ENCODE measurements at places on chromosomes 7 and 10. TPM values are rescaled to one million over a fixed set of nuclear protein-coding genes. Genes with fewer than 3 reads are reported as not detected.

- DNase-seq: no peak
Observed at GRCh38 chr10:58517491-58518355, 5.1 kb downstream of the BICC1 start.

DNA sequence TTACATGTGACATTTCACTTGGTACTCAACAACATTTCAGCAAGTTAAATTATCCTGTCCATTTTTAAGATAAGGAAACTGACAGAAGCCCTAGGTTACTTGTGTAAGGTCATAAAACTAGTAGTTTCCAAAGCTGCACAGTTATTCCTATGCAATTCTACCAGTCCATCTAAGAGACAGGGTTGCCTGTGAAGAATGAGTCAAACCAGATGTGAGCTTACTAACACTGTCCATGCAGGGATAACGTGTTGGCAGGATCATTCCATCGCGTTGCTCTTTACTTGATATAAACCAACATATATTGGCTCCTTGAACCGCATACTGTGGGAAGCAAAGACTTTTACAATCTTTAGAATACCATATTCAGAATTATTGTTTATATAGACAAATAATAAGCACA, 280.9 kb upstream of the HGF start:
- no peak for DNase-seq

DNA sequence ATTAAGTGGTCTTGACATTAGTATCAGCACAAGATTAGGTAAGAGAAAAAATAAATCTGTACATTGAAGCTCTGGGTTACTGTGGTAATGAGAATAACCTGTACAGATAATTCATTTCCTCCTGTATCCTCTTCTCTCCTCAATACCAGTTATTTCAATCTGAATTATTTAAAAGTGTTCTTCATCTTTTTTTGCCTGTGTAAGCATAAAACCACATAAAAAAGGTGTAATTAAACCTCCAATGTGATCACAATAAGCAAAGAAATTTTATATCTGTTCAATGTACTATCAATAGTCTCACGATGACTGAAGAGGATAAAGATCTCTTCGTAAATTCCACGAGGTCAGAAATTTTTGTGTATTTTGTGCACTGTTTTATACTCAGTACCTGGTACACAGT, 1.2 kb upstream of the MYPN start:
- no peak for DNase-seq

DNA sequence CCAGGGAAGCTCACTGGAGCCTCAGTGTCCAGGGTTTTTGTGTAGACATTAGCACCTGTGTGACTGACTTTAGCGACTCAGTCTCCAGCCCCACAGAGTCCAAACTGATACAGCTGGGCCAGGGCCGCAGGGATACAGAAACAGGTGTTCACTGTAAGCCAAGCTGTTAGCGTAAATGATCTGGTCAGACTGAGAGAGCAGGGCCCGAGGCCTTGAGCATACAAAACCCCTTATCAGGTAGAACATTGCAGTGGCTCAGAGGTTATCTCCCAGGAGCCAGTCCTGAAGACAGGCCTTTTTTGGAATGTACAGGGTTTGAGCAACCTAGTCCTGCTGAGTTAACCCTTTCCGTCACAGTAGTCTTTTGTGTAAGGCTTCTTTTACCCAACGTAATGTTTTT, 25.0 kb downstream of the LHPP start:
- DNase-seq: no peak

DNA sequence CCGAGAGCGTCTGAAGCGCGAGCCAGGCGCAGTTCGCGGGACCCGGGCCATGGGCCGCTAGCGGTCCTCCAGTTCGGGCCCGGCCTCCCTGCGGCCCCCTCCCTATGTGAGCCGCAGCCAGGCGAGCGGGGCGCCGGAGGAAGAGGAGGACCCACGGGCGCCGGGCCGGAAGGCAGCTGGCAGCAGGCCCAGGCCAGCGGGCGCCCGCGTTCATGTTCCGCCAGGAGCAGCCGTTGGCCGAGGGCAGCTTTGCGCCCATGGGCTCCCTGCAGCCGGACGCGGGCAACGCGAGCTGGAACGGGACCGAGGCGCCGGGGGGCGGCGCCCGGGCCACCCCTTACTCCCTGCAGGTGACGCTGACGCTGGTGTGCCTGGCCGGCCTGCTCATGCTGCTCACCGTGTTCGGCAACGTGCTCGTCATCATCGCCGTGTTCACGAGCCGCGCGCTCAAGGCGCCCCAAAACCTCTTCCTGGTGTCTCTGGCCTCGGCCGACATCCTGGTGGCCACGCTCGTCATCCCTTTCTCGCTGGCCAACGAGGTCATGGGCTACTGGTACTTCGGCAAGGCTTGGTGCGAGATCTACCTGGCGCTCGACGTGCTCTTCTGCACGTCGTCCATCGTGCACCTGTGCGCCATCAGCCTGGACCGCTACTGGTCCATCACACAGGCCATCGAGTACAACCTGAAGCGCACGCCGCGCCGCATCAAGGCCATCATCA, 1.1 kb downstream of the ADRA2A start:
- DNase-seq: no peak

- no peak for DNase-seq
Observed at GRCh38 chr10:63477927-63478326, 12.2 kb upstream of the JMJD1C start.

DNA sequence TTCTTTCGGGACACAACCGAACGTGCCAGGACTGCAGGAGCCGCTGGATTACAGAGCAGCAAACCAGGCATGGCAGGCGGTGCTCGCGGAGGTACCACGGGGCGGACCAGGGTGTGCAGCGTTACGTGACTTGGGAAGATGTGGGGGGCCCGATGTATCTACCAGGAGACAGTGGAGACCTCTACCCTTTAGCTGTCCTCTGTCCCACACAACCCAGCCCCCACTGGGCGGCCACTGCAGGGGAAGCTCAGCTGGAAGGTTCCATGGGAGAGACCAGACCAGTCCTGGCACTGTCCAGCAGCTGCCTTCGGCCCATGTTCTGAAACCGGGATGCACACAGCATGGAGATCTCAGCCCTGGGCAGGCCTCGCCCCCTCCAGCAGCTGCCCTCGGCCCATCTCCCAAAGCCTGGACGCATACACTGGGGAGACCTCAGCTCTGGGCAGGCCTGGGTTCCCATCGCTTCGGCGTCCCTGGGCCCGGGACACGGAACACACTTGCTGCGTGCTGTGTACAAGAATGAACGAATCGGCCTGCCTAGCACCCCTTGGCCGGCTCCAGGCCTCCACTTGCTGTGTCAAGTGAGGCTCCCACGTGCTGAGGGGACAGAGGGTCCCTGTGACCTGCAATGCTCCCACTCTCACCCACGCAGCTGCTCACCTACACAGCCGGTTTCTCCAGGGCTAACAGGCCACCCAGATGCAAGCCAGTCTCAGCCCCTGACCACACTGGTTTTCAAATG, 177.4 kb downstream of the ELFN1 start:
- DNase-seq: no peak

DNA sequence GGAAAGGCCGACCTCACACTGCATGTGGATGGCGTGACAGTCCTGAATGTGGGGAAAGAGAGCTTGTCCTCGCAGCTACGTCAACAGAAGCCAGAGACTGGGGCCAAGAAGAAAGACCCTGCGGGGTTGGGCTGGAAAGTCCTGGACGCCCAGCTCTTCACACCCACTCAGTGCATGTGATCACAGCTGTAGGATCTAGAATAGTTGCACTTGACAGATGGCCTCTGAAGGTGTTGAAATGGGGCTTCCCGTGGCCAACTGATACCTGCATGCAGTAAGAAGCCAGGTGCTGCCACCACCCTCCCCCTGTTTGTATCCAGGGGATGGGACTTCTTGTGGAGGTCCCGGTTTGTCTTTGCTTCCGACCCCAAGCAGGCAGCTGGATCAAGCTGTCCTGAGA, 34.1 kb upstream of the OCM2 start:
- DNase-seq: no peak

DNA sequence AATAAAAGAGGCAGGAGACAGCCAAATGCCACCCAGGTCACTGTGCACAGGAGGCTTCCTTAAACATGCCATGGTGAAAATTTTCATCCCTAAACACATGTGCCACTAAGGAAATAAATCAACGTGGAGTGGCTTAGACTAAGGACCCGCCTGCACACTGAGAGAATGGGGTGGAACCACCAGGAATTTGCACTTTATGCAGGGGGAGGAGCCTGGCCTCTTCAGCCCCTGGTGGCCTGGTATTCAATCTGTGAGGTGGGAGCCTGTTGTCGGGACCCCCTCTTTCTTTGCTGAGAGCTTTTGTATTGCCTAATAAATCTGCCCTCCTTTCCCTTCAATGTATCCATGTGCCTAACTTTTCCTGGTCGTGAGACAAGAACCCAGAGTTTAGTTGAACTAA, 204.6 kb upstream of the NRP1 start:
- no peak for DNase-seq

DNA sequence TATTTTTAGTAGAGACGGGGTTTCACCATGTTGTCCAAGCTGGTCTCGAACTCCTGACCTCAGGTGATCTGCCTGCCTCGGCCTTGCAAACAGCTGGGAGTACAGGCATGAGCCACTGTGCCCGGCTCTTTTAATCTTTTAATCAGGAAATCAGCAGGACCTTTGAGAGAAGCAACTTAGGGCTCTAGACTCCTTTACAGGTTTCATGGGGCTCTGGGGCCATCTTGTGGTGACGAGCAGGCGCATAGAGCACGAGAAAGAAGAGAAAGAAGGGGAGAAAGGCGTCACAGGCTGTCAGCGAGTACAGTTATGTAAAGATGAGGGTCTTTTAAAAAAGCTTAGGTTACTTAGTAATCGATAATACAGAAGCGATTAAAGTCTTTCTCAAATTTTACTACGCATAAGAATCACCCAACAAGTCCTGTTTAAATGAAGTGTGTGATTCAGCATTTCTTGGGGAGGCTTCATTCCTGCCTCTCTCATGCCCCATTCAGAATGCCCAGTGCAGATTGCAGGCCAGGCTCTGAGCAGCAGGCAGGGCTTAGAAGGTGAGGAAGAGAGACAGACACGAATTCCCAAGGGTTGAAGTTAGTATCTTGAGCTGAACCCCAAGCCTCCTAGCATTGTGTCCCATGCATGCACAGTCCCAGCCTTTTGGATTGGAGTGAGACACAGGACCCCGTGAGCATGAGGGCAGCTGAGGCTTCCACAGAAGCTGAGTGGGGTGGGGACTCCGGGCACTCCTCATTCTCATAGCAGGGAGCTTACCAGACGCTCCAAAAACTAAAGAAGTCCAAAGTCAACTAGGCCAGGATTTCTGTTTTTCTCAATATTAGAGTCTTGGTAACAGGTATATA, 23.6 kb upstream of the PFKP start:
- DNase-seq: peak; percentile 53

DNA sequence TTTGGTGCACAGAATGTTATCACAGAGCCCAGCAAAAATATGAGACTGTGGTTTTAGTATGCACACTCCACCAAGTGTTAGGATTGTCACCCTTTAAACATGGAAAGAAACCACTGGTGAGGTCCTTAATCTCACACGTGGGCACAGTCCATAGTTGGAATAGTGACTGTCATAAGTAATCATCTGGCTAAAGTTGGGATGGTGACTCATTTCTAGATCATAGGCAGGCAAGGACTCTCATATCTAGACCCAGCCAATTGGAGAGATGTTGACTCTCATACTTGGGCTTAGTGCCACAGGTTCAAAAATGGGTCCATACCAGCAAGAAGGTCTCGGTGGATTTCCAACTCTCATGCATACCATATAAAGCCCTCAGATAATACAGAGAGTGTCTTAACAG, 39.6 kb upstream of the ZNF680 start:
- DNase-seq: no peak

GRCh38 chr7:151066273-151066974, 7.0 kb downstream of the SLC4A2 start:
- DNase-seq: no peak

RPEL1 gene
- 0.13 TPM for total RNA-seq

NUDCD3 gene
- total RNA-seq: 91.0 TPM

ARHGEF35 gene
- 6.0 TPM for total RNA-seq

PCLO gene
- total RNA-seq: not detected

IFIT1B gene
- 0.15 TPM for total RNA-seq

Measured in activated CD4-positive, alpha-beta memory T cell treated with anti-CD3 and anti-CD28 coated beads, Interleukin-2, amount 10 ng/mL, durations not matched to agents 7 days and 5 days (primary cell).